ENCODE measurements at places on chromosomes 12 and 14.

- no peak for DNase-seq
These were observed 27.4 kb upstream of the TSPAN9 start for GRCh38 chr12:3049611-3050249.

GRCh38 chr14:56996721-56997399 is 186.6 kb upstream of the OTX2 start:
- DNase-seq, result no peak

DNA sequence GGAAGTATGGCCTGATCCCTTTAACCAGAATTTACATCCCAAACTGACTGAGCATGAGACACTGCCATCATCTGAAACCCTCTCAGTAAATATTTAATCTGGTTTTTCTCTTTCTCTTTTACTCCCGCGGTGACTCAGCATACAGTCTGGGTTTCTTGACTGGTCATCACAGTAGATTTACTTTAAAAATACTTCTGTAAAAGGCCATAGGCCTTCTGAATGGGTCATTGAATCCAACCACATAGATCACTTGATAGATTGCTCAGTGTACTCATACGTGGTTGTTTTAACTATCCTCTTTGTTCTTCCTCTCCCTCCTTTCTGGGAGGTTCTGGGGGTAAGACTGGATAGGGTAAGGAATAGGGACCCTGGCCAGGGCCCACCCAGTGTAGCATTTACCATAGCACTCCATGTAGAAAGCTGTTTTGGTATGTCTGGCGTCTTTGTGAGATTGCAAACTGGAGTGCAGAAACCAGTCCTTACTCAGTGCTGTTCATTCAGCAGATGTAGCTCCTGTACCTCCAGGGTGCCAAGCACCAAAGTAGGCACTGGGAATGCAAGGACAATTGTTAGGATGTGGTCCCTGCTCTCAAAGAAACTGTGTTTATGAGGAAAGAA is 165.7 kb downstream of the SRGAP1 start:
- DNase-seq, result peak; percentile 53

DNA sequence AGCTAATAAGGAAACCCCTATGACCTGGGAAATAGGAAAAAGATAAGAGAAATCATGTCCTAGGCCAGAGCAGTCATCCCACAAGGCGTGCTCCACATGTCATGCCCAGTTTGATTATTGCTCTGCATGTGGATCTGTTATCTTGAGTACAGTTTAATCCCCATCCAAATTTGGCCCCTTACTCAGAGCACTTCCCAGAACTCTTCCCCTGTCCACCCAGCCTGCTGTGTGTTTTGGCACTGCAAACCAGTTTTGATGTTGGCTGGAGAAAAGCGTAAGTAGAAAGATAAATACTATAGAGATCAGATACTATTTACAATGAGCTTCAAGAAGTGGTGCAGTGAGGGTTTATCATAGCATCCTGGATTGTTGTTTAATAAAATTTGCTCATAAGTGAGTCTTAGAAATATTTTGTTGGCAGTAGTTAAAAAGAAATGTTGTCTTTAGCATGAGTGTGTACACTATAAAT is 83.8 kb downstream of the PTPRB start:
- no peak for DNase-seq

DNA sequence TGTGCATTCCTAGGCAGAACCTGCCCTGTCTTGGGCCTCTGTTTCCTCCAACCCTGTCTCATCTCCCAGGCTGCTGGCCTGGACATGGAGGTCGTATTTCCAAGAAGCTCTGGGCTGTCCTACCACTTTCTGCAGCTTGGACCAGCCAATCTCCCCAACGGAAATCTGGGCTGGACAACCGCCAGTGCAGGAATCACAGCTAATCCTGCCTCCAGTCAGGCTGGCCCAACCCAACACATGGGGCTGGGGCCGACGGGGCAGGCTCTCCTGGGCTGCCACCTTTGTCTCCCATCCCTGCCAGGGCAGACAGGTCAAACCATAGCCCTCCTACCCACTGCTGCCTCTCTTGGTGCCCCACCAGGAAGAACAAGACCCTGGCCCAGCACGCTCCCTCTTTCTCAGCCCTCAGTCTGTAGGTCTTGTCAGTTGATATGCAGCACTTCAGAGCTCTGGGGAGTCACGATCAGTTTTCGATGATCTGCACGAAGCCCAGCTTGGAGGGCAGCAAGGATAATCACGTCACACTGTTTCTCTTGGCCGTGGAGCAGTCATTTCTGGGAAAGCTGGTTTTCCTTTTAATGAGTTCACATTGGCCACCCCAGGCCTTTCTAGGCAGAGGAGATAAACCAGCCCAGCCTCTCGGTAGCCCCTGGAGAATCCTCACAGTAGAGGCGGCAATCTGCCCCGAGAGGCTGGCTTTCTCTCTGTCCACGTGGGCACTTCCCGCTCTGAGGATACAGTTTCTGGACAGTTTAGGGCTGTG is 195.2 kb upstream of the PRMT8 start:
- DNase-seq, result no peak

DNA sequence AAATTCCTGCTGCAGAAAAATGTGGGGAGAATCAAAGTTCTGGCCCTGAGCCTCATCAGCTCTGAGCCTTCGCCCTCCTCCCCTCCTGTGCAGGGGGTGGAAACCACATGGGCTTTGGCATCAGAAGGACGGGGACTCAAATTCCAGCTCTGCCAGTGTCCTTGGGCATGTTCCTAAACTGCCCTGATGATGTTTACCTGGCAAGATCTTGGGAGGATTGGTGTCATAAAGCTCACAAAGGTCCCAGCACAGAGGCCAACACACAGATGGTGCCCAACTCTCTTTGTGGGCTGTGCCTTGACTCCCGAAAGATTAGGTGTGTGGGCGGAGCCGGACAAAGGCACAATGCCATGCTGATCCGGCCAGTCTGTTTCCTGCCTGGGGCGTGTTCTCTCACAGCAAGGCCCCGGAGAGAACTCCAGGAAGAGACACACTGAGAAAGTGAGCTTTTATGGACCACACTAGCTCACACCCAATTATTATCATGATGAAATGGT is 20.5 kb upstream of the CLMN start:
- DNase-seq, result no peak

- DNase-seq, result no peak
These were observed 86.6 kb upstream of the SLC24A4 start for GRCh38 chr14:92236243-92236900.

DNA sequence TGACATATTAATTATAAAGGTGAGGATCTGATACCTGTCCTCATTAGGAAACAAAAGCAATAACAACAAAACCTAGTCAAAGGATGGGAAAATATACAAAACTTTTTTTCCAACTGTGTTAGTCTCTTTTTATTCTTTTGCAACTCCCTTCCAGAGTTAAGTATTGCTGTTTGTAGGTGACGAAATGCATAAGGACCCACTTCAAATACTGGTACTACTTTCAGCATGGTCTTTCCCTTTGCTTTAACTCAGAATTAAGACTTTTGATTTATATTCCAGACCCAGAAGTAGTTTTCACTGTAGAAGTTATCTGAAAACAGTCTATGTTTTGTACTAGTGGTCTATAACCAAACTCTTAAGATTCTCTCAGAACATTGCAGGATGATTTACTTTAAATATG is 34.1 kb upstream of the ABCC9 start:
- DNase-seq, result no peak

- DNase-seq, result no peak
These were observed 26.6 kb upstream of the NXPH4 start for GRCh38 chr12:57190037-57190436.

GRCh38 chr14:91067186-91067585 is 6.7 kb upstream of the RPS6KA5 start:
- no peak for DNase-seq

GRCh38 chr14:96050482-96050881 is 11.3 kb downstream of the C14orf132 start:
- DNase-seq, result peak; percentile 9

- no peak for DNase-seq
These were observed 23.5 kb downstream of the CALCOCO1 start for GRCh38 chr12:53703756-53704155.

DNA sequence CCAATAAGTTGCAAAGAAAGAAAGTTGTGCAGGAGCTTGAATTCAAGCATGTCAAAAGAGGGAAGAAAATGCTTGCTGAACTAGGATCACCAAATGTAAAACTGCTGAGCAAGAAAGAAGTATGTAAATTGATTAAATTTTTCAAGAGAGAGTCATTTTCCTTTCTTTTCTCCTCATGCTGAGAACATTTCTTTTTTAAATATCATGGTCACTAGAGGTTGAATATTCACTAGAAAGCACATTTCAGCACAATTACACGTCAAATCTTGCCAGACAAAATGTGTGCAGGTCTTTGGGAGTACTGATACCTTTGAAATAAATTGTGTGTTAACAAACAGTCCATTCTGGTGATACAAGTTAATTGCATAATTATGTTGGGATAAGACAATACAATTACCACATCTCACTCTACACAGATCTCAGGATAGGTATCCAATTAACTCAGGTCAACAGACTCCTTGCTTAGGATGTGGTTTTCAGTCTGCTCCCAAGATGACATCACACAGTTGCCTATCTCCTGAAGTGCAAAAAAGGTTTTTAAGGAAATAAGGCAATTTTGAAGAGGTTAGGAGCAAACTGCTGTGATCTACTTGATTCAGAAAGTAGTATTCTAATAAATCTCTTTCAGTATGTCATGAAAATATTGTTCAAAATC is 862.2 kb downstream of the RPS29 start:
- no peak for DNase-seq

DNA sequence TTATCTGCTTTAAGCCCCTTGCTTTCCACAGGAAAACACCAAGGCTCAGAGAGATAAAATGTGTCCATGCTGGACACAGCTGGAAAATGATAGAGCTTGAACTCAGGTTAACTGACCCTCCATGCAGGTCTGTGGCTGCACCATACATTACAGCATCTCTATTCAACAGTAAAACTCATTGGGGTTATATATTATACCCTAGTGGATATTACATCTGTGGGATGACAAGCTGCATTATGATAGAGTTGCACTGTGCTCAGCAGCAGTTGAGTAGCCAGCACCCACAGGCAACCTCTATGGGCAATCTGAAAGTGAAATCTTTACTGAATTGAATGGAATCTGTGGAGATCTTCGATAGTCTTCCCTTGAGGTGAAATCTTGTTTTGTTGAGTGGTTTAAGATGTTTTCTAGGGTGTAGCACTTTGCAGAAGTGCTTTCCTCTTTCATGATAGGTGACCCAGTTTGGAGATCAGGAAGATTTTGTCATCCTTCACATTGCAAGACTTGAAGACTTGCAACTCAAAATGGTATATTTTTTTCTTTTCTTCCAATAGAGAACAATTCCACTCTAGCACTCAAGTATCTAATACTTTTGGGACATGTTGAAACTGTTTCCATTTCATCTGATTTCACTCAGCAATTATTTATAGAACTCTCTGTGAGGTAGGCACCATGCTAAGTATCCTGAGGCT is 389.2 kb downstream of the RAD51B start:
- DNase-seq, result no peak

GRCh38 chr12:20561871-20562270 is 133.3 kb upstream of the SLCO1C1 start:
- DNase-seq, result no peak

DNA sequence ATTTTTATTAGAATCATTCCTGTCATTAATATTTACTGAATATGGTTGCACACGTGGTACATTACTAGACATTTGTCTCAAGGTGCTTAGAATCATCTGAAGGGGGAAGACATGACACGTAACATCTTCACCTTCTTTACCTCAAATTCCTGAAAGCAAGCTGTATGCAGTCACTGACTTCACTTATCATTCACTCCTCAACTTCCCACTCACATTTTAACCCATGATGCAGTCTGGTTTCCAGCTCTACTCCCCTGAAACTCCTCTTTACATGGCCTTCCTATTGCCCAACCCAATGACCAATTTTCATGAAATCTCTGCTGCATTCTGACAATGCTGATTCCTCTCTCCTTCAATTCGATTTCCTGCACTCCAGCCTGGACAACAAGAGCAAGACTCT is 5.8 kb upstream of the PSMC6 start:
- DNase-seq, result no peak

DNA sequence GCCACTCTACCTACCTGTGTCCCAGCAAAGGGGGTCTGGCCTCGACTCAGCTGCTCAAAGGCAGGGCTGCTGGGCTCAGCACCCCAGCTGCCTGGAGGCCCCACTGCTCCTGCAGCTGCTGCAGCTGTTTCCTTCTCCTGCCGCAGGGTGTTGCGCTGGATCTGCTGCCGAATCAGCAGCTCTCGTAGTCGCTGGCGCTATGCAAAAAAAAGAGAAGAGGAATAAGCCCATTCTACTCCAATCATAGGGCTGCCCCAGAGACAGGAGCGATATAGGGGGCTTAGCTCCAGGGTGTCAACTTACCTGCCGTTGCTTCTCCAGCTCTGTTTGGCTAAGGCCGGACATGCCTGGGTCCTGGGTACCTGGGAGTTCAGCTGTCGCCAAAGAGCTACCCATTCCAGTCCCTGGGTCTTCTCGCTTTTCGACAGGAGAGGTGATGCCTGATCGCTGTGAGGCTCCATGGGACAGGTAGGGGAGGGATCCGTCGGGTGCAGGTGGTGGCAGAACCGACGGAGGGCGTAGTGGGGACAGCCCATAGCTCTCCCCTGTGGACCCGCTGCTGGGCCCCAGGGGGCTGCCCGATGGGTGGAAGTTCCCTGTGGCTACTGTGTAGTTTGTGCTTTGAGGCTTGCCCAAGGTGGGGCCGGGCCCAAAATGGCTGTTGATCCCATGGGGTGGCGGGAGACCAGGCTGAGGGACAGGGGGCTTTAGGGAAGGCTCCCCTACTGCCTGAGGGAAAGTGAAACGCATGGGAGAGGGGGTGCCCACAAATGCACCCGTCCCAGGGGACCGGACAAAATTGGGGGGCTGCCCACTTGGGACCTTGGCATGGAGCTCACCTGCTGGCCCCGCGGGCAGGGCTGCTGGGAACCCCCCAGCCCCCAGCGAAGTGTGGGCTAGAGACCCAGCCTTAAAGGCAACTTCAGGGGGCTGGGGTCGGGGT is 20.9 kb downstream of the KMT2D start:
- DNase-seq, result no peak

DNA sequence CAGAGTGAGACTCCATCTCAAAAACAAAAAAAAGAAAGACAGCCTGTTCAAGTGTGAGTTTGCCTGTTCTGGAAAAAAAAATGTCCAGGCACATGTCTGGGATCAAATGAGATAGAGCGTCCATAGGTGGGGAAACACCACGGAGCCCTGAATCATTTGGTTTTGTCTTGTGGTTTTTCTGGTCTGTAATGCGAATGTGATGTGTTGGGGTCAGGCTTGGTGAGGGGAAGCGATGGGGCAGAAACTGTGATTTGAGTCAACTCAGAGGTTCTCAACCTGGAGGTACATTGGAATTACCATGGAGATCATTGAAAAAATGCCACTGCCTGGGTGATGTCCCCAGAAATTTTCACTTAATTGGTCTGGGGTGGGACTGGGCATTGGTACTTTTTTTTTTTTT is 183.9 kb upstream of the PWP1 start:
- DNase-seq, result no peak

- DNase-seq, result no peak
These were observed 192.8 kb upstream of the EEA1 start for GRCh38 chr12:93121729-93122488.

- peak; percentile 84 for DNase-seq
These were observed 7.7 kb upstream of the LTBP2 start for GRCh38 chr14:74619672-74620131.

GRCh38 chr12:45575417-45575816 is 154.1 kb upstream of the ARID2 start:
- no peak for DNase-seq

GRCh38 chr12:75289753-75290152 is 40.4 kb downstream of the CAPS2 start:
- no peak for DNase-seq

Data from SJSA1 (cell line).